Naive thymus-derived CD4-positive, alpha-beta T cell (primary cell): ENCODE measurements at places on chromosomes 11 and 22.

- DNase-seq, result no peak
- no peaks in the 10 kb centered on the region for H3K4me1 ChIP-seq
- H3K36me3 ChIP-seq, result no peaks in the 10 kb centered on the region
- no peaks in the 10 kb centered on the region for H3K27me3 ChIP-seq
- H3K27ac ChIP-seq, result no peak overlapping the region
Observed at GRCh38 chr11:73869332-73869949, 7.2 kb downstream of the COA4 start.

- H3K4me1 ChIP-seq, result no peaks in the 10 kb centered on the region
- peaks cover 87% of the 10 kb centered on the region for H3K36me3 ChIP-seq
- H3K27me3 ChIP-seq, result no peaks in the 10 kb centered on the region
- no peak for DNase-seq
- H3K4me3 ChIP-seq, result no peak overlapping the region
Observed at GRCh38 chr22:29344137-29344536, 28.6 kb upstream of the RASL10A start.

DNA sequence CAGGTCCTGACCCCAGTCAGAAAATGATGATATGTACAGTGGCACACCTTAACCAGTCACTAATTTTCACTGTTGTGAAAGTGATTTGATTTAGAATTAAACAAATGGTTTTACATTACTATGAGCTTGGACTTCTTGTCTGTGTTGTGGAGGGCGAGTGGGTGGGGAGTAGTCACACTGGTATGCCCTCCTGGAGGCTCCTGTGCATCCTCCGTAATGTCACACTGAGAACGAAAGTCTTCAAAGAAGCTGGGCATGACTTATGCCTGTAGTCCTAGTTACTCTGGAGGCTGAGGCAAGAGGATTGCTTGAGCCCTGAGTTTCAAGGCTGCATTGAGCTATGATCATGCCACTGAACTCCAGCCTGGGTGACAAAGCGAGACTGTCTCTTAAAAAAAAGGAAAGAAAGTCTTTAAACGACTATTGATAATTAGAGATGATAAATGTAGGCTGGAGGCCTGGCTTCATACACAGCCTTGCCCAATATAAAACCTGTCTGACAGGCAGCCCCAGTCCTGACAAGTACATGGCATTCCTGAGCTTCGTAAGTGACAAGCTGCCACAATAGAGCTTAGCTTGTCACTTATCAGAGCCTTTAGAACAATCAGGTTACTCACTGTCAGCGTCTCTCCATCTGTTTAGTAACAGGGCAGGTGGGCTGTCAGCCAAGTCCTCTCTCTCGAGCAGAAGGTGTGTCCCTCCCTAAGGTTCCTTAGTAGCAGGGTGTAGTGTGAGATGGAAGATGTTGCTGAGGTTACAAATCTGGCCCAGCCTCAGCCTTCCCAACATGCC is 5.0 kb upstream of the LIMK2 start:
- no peak for DNase-seq
- H3K36me3 ChIP-seq, result peaks cover 20% of the 10 kb centered on the region
- H3K4me3 ChIP-seq, result no peak overlapping the region
- peaks cover 19% of the 10 kb centered on the region for H3K4me1 ChIP-seq
- H3K27ac ChIP-seq, result no peak overlapping the region
- H3K27me3 ChIP-seq, result no peaks in the 10 kb centered on the region

GRCh38 chr11:16169956-16170847 is 186.1 kb downstream of the SOX6 start:
- no peak overlapping the region for H3K27ac ChIP-seq
- H3K4me1 ChIP-seq, result no peaks in the 10 kb centered on the region
- DNase-seq, result no peak
- H3K4me3 ChIP-seq, result no peak overlapping the region

DNA sequence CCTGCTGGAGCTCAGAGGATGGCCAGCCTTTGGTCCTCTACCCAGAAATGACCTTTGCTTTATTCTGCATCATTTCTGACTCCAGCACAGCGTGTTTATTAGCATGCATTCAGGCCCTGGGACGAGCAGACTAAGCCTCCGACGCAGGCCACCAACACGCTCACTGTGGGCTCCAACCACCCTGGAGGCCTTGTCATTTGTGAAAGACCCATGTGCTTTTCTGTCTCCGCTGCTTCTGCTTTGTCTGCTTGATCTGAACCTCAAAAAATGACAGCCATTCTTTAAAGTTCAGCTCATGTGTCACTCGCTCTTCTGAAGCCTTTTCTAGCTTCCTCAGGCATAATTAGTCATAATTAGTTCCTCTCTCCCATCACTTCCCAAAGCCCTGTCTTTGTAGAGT is 109.1 kb upstream of the TIMP3 start:
- no peaks in the 10 kb centered on the region for H3K4me1 ChIP-seq
- no peak overlapping the region for H3K4me3 ChIP-seq
- no peak for DNase-seq
- no peaks in the 10 kb centered on the region for H3K36me3 ChIP-seq

DNA sequence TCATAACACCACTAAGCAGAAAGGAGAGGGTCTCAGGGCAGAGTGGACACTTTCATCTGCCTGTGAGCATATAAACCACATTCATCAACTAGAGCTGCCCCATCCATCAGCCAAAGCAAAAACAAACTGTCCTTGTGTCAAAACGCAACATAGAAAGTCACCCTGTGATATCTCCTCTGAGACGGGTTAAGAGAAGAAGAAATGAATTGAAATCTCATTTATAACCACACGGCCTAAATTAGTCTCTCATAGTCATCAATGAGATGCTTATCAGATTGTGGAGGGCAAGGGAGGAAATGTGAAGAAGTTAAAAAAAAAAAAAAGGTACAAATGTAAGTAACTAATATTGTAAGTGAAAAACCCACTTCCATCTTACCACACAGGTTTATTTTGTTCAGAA is 75.7 kb downstream of the SIK3 start:
- H3K36me3 ChIP-seq, result no peaks in the 10 kb centered on the region
- H3K27me3 ChIP-seq, result no peaks in the 10 kb centered on the region
- no peak for DNase-seq

DNA sequence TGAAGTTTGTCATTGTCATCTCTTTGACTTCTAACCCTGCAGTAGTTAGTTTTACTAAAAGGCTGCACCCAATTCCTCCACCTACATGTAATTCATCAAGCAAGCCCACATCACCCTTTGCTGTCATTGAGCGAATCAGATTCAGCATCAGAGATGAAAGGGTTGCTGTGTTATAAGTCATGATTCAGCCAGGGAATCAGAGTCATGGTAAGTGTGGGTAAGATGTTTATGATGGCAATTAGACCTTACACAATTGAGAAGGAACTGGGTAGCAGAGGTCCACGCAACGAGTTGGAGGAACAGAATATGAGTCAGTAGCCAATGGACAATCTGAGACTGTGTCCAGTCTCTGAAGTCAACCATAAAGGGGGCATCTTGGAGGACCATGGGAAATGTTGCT is 162.8 kb upstream of the SNX19 start:
- H3K27me3 ChIP-seq, result no peaks in the 10 kb centered on the region
- H3K4me1 ChIP-seq, result no peaks in the 10 kb centered on the region
- no peak overlapping the region for H3K27ac ChIP-seq
- no peaks in the 10 kb centered on the region for H3K36me3 ChIP-seq
- no peak overlapping the region for H3K4me3 ChIP-seq

DNA sequence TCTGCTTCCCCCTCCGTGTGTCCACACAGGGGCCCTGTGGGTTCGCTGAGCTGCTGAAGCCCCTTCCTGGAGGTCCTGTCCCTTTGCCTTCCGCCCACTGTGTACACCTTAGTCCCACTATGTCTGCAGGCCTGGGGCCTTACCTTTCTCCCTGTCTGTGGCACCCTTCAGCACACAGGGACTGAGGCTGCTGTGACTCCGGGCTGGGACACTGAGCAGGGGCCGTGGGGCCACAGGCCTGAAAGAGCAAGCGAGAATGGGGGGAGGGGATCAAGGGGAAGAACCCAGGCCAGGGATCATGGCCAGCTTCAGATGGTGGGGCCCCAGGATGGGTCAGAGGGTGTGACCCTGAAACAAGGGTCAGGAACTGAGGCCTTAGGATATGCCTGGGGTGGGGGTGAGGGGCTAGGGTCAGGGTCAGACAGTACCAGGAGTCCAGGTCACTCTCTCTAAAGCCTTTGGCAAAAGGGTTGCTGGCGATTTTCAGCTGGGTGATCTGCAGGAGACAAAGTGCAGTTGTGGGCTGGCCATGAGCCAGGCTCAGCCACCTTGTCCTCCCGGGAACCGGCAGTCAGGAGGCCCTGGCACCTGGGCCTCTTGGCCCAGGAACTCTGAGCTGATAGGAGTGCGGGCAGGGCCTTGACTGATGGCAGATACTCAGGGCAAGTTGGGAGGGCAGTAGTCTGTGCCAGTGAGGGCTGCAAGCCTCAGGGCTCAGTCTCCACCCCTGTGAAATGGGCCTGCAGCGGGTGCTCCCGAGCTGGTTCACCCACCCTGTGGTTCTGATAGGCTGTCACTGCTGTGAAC is 2.6 kb upstream of the NUDT8 start:
- H3K27me3 ChIP-seq, result no peaks in the 10 kb centered on the region
- H3K4me1 ChIP-seq, result peaks cover 9% of the 10 kb centered on the region
- no peak overlapping the region for H3K4me3 ChIP-seq
- DNase-seq, result no peak

DNA sequence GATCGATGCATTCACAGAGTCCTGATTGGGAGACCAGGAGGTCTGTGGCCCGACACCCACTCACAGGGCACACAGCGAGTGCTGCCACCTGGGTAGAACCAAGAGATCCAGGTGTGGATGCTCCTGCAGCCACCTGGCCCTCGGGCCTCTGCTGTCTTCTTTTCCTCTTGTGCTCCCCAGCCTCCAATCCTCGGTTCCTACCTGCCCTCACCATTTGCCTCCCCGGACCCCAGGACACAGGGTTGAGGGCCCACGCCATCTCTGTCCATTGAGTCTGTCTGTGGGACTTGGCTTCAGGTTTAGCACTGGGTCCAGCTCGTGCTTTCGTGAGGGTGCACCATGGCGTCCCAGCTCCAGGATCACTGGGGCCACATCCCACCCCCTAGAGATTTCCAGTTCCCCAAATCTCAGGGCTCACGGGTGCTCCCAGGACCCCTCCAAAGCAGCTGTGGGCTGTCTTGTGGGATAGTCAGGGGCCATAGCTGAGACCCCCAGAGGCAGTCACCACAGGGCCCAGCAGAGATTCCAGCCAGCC is 591.1 kb downstream of the BRD1 start:
- no peaks in the 10 kb centered on the region for H3K27me3 ChIP-seq
- DNase-seq, result no peak
- no peak overlapping the region for H3K4me3 ChIP-seq
- no peak overlapping the region for H3K27ac ChIP-seq
